Activated naive CD4-positive, alpha-beta T cell treated with anti-CD3 and anti-CD28 coated beads for 36 hours (primary cell): ENCODE measurements at places on chromosomes 13 and 19. TPM values are rescaled to one million over a fixed set of nuclear protein-coding genes. Genes with fewer than 3 reads are reported as not detected.

GRCh38 chr13:73224703-73225102 is 165.9 kb downstream of the KLF5 start:
- DNase-seq = no peak

- DNase-seq = no peak
Measured at GRCh38 chr13:49417161-49417560, 26.7 kb downstream of the CAB39L start.

GRCh38 chr13:83286737-83287136 is 595.5 kb downstream of the SLITRK1 start:
- no peak for DNase-seq

- no peak for DNase-seq
Measured at GRCh38 chr19:44648631-44649251, 5.0 kb downstream of the PVR start.

GRCh38 chr13:30421093-30422053 is 920 bp upstream of the UBE2L5 start:
- DNase-seq = peak; percentile 49

DNA sequence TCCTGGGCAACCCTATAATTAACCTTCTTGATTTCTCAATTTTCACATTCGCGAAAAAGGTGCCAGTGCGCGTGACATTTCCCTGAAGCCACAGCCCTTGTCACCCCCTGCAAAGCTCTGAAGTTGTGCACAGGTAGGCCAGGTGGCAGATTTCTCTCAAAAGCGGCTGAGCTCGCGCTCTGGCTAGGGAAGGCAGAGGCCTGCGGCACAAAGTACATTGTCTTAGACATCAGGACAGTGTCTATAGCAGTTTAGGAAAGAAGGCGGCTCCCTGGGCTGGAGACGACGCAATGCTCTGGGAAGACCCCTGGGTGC is 42.9 kb upstream of the ZNF14 start:
- DNase-seq = no peak

DNA sequence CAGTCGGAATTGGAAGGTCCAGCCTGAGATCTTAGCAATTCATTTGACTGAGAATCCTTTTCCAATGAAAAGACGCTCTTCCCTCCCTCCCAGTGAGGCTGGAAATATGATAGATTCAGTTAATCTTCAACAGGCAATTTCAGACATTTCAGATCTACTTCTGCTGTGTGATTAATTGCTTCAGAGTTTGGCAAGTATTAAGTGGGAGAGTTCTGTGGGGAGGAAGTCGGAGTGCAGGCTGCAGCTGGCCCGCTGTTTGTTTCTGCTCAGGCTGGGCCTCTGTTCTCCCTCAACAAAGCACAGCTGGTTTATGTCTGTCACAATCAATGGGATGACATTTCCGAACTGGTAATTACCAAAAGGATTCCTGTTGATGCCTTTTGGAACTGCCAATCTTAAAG is 178.2 kb downstream of the NDFIP2 start:
- no peak for DNase-seq

- DNase-seq = peak; percentile 74
Measured at GRCh38 chr19:39237200-39238184, 7.3 kb downstream of the IFNL3 start.

DNA sequence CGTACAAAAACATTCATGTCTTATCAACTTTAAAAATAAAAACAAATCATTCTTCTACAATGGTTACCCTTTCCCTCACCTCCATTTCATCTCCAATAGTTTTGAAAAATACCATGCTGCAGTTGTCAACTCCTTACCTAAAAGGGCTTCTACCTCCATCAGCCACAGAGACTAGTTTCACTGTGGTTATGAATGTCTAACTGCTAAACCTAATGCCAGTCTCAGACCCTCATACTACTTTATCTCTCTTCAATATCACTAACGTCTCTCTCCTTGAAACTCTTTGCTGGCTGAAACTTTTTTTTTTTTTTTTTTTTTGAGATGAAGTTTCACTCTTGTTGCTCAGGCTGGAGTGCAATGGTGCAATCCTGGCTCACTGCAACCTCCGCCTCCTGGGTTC is 27.1 kb downstream of the LNX2 start:
- DNase-seq = no peak

DNA sequence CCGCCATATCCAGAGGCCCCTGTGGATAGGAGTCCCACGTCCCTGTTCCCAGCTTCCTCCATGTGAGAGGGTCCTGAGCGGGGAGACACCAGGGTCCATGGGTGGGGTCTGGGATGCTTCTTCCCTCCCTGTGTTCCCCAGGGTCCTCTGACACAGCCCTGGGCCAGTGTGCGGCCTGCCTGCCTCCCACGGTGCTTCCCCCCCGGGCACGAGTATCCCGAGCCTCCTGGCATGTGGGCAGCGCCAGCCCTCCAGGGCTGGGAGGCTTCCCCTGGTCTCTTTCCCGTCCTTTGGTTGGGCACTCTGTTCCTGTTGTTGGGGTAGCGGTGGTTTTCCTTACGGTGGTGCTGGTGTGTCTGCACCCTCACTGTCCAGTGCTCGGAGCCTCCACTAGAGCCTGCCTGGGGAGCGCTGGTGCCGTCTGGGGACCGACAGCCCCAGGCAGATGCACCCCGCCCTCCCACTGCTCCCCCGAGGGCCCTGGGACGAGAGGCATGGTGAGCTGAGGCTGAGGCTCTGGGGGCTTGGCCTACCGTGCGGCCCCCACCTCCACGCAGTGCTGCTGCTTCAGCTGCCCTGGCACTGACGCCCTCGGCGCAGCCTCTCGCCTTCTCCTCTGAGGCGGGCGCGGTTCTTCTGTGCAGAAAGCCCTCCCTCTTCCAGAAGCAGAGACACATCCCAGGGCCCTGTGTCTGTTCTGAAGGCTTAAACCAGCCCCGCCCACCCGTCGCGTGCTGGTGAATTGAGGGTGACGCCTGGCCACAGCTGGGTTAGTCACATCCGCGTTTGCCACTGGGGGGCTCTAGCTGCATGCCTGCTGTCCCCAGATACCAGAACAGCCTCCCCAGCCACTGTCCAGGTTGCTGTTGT is 27.9 kb downstream of the PLEKHJ1 start:
- DNase-seq = peak; percentile 25

DNA sequence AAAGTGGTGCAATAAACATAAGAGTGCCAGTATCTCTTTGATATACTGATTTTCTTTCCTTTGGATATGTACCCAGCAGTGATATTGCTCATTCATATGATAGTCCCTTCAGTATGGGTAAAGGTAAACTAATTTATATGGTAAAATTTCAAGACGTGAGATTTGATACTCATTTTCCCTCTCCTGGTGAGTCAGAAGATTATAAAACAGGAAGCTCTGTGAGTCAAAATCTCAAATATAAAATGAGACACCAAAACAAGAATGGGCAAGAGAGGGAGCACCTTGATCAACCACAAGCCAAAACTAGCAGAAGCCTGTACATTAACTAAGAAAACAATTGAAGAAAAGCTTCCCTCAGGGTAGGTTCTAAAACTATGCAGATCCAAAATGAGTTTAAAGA is 216.3 kb downstream of the SLITRK6 start:
- no peak for DNase-seq

- DNase-seq = no peak
Measured at GRCh38 chr13:22049384-22049783, 378.5 kb downstream of the FGF9 start.

- DNase-seq = no peak
Measured at GRCh38 chr13:26325876-26326275, 71.9 kb downstream of the CDK8 start.

DNA sequence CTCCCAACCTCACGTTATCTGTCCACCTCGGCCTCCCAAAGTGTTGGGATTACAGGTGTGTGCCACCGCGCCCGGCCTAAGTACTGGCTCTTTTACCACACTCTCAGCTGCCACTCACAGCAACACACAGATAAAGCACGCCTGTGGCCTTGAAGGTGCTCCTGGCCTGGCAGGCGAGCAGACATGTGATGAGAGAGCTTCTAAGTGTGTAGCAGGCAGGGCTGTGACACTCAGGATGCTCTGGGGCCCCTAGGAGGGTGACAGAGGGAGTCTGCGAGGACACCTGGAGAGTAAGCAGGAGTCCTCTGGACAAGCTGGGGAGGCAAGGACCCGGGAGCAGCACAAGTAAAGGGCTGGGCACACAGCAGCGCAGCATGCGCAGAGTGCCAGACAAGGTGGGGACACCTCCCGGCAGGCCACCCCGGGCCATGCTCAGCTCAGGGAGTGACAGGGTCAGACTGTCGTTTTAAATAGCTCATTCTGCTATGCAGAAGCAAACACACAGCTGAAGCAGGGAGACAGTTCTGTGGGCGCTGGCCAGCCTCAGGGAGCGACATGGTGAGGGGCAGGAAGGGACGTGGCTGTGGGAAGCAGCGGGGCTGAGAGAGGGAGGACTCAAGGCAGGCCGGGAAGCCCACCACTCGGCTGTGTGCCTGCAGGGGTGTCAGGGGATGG is 26.5 kb downstream of the MED26 start:
- no peak for DNase-seq

DNA sequence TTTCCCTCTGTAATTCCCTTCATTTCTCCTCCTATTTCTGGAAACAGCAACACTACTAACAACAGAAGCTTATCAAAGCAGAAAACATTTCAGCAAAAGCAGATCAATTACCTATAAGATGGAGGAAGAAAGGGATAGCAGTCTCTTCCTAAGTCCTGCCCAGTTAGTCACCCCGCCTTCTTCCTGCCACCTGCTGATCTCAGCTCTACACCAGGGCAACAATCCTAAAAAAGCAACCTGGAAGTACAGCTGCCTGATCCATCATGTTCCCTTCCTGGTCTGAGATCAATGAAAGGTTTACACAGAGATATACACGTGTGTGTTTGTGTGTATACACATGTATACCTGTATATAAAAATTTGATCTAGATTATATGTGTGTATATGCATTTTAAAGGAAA is 59.4 kb downstream of the TSC22D1 start:
- no peak for DNase-seq

DNA sequence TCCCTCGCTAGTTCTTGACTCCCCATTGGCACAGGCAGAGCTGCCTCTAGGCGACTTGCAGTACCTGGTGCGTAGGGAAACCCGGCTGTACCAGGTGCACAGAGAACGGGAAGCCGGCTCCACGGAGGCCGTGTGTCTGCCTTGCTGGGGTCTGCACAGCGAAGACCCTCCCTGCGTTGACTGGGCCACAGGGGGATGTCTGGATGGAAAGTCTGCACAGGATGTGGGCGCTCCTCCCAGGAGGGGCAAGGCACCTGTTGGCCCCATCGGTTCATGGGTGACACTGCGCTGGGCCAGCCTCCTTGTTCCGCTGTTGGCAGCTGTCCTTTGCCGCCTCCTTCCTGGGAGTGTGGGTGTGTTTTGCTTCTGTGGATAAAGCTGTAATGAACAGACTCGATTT is 138.3 kb downstream of the TEX29 start:
- DNase-seq = no peak

- DNase-seq = no peak
Measured at GRCh38 chr13:66365101-66365500, 865.0 kb downstream of the PCDH9 start.

ZNF529 gene
- 18.3 TPM for total RNA-seq

MBD3L2 gene
- total RNA-seq = not detected

CEACAM4 gene
- not detected for total RNA-seq

ZNF610 gene
- 0.64 TPM for total RNA-seq

RHPN2 gene
- 3.4 TPM for total RNA-seq

SPTBN4 gene
- total RNA-seq = 1.1 TPM

CYP4F2 gene
- total RNA-seq = not detected

C19orf33 gene
- total RNA-seq = not detected

EBI3 gene
- 7.8 TPM for total RNA-seq

PBX4 gene
- 13.5 TPM for total RNA-seq
